ENCODE measurements at places on chromosomes 5 and 9. TPM values are rescaled to one million over a fixed set of nuclear protein-coding genes. Genes with fewer than 3 reads are reported as not detected.
A peak's percentile ranks its signal among the peaks of the same experiment; 100 is the strongest.

The LCN9 gene
- not detected for polyA plus RNA-seq

The TRAF1 gene
- 4.3 TPM for polyA plus RNA-seq

- DNase-seq, result no peak
These were observed 483 bp downstream of the FBXL7 start for GRCh38 chr5:15500325-15501001.

GRCh38 chr5:31124651-31125305, 68.7 kb upstream of the CDH6 start:
- no peak for DNase-seq

The TAF11L10 gene
- polyA plus RNA-seq, result not detected

The PCDHA5 gene
- 0.08 TPM for polyA plus RNA-seq

The DMRT2 gene
- polyA plus RNA-seq, result 33.7 TPM

The NTNG2 gene
- 0.25 TPM for polyA plus RNA-seq

The TTC39B gene
- polyA plus RNA-seq, result 1.9 TPM

GRCh38 chr9:4748612-4749011, 7.6 kb upstream of the AK3 start:
- DNase-seq, result no peak

- no peak for DNase-seq
These were observed 218.7 kb upstream of the S1PR3 start for GRCh38 chr9:88772575-88772974.

The GNA14 gene
- polyA plus RNA-seq, result 3.6 TPM

DNA sequence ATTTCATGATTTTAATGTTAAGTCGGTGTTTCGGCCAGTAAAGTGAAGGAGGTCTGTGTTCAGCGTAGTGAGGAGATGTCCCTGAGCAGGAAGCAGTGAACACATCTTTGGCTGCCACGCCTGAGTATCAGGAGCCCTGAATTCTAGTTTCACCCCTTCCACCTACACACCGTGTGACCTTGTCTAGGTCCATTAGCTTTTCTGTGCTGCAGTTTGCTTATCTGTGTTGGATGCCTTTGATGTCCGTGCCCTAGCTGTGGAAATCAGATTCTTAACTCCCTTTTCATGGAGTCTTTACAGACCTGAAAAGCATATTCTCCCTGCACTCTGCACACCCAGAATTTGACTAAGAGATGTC, 601 bp downstream of the FBXO38 start:
- DNase-seq, result no peak

DNA sequence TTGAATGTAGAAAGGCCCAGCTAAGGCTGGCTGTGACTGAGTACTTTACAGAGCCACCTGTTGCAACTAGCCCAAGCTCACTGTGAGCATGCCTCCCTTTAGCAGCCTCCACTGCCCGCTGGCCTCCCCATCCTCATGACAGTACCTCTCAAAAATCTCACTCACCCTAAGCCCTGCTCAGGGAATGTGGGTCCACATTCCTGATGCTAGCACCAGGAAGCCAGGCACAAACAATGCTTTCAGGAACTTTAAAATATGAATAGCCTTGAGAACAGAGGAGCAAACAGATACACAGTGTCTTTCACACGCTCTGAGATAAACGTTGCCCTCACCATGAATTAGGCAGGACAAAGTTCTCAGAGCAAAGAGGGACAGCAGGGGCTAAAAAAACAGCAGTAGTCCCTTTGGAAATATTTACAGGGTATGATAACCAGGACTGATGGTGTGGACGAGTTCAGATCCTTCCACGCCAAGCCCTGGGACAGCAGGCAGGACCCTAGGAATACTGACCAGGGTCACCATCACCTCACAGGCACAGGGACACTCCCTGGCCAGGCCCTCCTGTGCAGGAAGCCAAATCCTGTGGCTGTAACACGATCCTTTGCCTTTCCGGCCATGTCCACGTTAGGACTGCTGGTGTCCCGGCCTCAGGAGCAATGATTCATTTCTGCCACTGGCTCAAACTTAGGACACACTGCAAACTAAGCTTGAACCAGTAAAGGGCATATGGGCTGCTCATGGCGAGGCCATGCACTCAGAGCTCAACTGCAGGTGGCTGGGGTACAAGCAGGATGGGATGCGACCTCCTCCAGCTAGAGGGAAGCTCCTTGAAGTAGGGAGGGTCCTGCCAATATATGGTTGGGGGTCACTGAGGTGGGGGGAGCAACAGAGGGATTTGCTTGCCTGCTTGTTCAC, 9.6 kb downstream of the ACSL6 start:
- DNase-seq, result no peak

GRCh38 chr5:1836176-1836890, 35.1 kb downstream of the NDUFS6 start:
- DNase-seq, result no peak

DNA sequence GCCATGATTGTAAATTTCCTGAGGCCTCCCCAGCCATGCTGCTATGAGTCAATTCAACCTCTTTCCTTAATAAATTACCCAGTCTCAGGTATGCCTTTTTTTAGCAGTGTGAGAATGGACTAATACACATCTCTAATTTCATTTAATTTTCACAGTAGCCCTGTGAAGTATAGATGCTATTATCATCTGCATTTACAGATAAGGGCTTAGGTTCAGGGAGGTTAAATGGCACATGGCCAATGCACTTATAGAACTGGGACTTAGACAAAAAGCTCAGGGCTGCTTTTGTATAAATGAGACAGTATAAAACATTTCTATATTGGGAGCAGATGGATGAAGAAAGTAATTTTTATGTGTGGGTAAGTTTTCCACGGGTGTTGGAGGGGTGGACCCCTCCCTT, 62.9 kb upstream of the PANK3 start:
- DNase-seq, result no peak

The AQP7 gene
- polyA plus RNA-seq, result 1.9 TPM

The NUDT12 gene
- 13.7 TPM for polyA plus RNA-seq

DNA sequence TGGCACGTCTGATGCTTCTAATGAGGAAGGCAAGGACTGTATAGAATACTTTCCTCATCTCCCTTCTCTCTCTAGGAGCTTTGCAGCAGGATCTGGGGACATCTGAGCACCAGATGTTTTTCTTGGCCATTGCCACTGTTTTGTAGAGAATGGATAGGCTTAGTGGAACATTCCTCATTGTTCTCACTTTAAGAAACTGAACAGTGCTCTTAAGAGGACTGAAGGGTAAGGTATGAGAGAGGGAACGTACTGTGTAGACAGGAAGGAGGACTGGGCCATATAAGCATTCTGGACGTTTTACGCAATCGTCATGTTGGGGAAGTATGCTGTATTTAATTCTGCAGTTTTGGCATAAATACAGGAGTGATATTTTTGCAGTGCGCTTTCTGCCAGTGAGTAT, 70.6 kb downstream of the SMARCA2 start:
- DNase-seq, result peak; percentile 84

DNA sequence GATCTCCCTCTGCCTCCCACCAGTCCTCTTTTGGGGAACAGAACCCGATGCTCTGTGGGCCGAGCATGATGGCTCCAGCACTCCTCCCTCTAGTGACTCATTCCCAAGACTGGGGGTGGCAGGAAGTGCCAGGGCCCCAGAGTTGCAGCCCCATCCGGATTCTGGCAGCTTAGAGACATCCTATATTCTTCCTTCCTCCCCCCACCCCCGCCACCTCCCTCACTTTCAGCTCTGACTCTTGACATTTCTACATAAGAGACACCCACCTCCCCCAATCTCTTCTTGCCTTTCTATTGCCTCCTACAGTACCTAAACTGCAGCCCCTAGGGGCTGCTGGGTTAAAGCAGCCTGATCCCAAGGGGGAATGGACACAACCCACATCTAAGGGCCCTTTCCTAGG, 47.1 kb upstream of the MATR3 start:
- DNase-seq, result no peak

DNA sequence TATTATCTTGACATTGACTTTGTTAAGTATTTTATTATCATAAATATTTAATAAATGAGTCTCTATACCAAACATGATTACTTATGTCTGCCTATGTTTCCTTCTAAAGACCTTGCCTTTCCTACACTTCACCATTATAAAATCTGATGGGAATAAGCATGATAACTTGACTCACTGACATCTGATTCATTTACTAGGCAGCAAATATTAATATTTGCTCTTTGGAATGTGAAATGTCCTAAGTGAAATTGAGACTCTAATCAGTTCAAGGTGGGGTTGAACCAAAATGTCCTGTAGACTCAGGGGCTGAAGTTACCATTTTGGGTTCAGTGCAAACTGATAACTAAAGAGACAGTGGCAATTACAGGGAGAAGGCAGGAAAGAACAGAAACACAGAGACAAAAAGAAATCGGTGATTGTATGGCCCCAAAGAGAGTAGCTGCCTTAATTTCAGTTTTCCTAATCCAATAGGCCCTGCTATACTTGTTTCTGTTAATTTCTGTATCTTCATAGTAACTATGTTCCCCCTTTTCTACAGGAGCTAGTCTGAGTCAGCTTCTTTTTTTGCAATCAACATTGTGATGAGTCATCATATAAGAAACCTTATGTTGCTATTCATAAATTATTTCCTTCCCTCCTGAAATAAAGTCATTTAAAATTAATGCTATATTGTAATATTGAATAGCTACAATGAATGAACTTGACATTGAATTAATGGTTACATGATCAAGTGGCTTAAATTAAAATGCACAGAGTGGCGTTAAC, 296.8 kb downstream of the PDE4D start:
- DNase-seq, result no peak

Measured in forelimb muscle (tissue), 1 donor.